ENCODE measurements at places on chromosomes 12 and 14. TPM values are rescaled to one million over a fixed set of nuclear protein-coding genes. Genes with fewer than 3 reads are reported as not detected.

Gene KERA
- not detected for total RNA-seq

Gene ZNF839
- 13.4 TPM for total RNA-seq

Gene AMDHD1
- 0.33 TPM for total RNA-seq

Gene FGF6
- total RNA-seq = not detected

Gene FAIM2
- 0.36 TPM for total RNA-seq

Gene DNAI7
- total RNA-seq = not detected

Gene GRIP1
- total RNA-seq = 1.5 TPM

Gene FGD6
- total RNA-seq = 2.7 TPM

Gene REC8
- 8.9 TPM for total RNA-seq

Gene TCL1B
- not detected for total RNA-seq

Gene TAS2R43
- 3.5 TPM for total RNA-seq

Gene ACSS3
- under 0.01 TPM for total RNA-seq
